ENCODE measurements at places on chromosomes 4 and X.

- DNase-seq = peak; percentile 65
Measured at GRCh38 chrX:68647156-68647957, at the start of gene STARD8. Gene STARD8 (plus strand): TSS chrX:68647666. CDS start chrX:68647883, 217 bp downstream.

DNA sequence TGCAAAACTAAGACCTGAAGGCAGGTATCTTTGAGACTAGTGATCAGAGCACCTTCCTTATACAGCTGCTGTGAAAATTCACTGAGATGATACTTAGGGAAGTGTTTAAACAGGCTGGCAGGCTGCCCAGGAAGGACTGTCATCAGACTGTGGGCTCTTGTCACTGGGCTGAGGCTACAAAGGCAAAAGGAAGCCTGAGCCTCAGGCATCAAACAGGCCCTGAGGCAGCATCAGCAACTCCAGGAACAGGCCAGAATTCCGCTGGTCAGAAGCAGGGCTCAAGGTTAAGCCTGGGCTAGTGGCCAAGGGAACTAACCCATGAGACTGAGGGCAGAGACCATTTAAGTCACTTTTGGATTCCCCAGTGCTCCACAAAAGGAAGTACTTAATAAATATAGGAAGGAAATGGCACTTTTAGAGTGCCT, 12.8 kb downstream of the PJA1 start:
- DNase-seq = no peak

DNA sequence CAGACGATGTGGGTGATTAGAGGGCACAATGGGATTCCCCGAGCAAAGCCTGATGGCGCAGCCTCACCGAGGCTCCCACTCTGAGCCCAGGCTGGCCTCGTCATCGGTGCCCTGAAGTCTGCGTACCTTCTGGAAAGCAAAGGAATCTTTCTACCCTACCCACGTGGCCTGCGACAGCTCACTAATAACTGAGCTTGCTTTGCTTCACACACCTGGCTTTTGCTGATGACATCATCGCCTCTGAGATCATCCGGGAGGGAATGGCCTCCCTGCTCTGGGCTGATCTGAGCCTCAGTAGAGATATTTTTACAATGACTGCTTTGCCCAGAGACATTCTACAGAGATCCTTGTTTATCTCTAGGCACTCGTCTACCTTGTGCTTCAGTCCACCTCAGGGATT, 45.4 kb upstream of the PDLIM3 start:
- no peak for DNase-seq

DNA sequence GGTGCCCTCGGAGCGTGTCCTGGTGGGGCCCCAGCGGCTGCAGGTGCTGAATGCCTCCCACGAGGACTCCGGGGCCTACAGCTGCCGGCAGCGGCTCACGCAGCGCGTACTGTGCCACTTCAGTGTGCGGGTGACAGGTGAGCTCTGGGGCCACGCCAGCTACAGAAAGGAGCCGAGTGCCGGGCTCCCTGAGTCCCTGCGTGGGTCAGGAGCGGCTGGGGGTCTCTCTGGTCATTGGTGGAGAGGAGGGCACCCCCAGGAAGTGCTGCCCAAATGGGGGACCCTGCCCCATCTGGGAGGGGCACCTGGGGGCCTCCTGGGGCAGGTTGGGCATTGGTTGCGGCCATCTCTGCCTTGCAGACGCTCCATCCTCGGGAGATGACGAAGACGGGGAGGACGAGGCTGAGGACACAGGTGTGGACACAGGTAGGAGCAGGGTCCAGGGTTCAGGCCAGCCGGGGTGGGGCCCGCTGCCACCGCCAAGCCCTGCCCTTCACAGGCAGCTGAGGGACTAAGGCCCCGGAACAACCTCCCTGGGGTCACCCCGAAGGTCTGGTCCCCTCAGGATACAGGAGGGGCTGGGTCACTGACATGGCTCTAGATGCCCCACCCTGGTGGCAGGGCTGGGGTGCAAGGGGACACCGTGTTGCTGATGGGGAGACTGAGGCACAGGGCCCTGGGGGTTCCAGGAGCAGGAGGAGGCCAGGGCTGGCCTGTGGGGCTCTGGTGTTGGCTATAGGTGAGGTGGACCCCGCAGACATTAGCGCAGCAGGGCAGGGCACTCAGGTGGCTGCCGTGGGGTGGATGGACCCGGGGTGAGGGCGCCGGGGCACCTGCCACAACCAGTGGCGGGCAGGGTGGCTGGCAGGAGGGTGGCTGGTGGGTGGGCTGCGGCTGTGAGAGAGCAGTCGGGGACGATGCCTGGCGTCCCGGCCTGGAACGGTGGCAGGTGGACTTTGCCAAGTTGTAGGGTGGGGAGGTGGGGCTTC, 6.6 kb downstream of the FGFR3 start:
- DNase-seq = no peak

- DNase-seq = no peak
Measured at GRCh38 chrX:9882669-9883446, 84.3 kb upstream of the CLDN34 start.

- DNase-seq = peak; percentile 62
Measured at GRCh38 chrX:25017667-25018247, 2.0 kb upstream of the ARX start.

GRCh38 chr4:159950707-159951106, 847.8 kb downstream of the RAPGEF2 start:
- no peak for DNase-seq

DNA sequence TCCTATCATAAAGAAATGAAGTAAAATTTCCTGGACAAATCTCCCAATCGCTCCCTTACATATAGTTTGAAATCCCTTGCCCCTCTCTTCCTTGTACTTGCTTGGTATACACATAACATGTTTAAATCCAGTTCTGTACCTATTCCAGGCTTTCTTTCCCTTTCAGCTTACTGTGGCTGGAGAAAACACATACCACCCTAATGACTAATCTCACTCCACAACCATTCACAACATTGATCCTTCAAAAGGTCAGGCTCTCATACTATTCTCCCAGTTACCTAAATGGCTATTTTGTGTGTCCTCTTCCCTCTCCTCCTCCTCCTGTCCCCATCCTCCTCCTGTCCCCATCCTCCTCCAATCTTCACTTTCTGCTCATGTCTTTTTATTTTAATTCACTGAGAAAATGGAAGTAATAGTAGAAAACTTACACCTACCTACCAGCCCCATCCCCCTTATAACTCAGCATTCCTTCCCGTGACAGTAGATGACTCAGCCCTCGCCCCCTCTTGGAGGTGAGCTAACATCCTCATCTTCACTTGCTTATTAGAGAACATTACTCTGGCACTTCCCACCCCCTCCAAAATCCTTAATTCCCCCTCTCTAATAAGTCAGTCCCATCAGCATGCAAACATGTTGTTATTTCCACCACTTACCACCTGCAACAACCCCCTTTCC, 77.5 kb downstream of the IL15 start:
- DNase-seq = peak; percentile 75

DNA sequence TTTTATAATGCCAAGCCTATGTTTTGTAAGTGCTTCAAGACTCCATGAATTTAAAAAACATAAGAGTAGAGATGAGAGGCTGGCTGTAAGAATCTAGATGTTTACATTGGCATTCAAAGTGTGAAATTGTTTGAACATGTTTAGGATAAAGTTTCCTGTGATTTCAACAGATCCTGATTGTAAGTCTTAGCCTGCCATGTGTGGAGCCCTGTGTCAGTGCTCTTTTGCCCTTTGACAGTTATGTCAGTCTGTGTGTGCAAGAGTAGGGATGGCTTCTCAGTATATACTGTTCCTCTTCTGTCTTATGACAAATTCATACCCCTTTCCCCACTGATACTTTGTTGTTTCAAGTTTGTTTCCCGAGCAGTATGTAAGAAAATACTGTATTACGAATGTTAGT, 68.2 kb downstream of the USP9X start:
- DNase-seq = no peak

- no peak for DNase-seq
Measured at GRCh38 chrX:151694661-151695582, at the start of gene PRRG3. Gene PRRG3 (plus strand): TSS chrX:151695458. CDS start chrX:151698815, 3,357 bp downstream.

DNA sequence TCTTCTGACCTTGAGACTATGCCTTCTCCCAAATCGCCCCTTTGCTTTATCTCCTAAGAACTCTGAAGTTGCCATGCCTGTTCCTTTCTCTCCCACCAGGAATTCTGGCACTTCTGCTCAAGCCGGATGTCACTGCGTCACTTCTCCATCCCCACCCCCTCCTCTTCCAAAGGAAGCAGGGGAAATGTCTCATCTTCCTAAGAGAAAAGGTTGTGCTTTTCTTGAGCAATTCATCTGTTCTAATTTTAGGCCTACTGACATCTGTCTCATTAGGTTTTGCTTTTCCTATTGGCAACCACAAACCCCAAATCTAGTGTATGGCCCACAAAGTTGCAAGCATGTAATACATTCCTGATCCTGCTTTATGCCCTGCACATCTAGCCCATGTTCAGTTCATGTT, 163.1 kb upstream of the PLAC1 start:
- DNase-seq = no peak

DNA sequence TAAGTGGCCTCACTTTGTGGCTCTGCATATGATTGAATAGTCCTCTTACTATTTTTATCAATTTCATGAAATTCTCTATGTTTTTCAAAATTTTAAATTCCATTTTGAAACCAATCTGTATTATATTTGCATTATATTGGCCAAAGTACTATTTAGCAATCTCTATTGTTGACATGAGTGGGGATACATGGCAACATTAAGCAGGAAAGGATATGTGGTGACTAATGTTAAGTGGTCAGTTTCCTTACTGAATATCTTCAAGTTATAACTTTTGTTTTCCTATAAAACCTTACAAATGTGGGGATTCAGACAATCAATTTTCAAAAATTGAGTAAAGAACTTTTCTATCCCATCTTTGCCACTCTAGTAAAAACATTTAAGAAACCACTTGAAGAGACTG, 10.2 kb downstream of the BBS7 start:
- no peak for DNase-seq

DNA sequence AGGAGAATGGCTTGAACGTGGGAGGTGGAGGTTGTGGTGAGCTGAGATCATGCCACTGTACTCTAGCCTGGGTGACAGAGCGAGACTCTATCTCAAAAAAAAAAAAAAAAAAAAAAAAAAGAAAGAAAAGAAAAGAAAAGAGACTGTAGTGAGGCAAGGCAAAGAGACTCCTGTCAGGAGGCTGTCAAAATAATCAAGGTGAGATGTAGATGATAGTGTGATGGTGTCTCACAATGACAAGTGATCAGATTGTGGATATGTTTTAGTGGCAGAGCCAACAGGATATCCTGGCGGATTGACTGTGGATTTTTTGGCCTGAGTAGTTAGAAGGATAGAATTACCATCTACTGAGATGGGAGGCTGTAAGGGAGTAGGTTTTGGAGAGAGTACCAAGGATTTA, 12.6 kb downstream of the TRPC5OS start:
- no peak for DNase-seq

DNA sequence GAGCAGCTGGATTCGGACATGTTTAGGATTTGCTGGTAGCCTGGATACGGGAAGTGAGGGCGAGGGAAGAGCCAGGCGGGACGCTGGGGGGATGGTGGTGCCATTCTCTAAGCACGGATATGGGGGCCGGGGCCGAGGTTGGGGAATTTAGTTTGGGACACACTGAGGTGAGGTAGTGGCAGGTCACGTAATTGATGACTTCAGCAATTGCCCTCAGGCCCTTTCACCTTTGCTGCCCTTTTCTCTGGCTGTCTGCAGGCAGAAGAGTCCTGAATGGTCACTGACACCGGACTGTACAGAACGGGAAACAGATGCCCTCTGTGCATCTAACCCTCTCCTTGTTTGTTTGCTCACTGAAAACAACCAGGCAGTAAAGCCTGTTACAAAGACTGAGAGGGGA, 16.9 kb upstream of the HMGB3 start:
- no peak for DNase-seq

DNA sequence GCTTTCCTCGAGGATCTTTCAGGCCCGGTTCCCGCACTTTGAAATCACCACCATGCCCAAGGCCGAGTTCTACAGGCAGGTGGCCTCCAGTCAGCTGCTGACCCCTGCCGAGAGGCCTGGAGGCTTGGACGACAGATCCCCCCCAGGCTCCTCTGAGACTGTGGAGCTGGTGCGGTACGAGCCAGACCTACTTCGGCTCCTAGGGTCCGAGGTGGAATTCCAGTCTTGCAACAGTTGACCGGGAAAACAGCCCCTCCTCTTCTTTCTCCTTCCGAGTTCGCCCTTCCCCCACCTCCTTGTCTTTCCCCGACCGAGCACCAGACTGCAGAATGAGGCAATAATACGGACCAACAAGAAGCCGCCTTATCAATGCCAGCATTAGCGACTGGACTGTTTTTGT, 54.4 kb downstream of the ELF4 start:
- no peak for DNase-seq

DNA sequence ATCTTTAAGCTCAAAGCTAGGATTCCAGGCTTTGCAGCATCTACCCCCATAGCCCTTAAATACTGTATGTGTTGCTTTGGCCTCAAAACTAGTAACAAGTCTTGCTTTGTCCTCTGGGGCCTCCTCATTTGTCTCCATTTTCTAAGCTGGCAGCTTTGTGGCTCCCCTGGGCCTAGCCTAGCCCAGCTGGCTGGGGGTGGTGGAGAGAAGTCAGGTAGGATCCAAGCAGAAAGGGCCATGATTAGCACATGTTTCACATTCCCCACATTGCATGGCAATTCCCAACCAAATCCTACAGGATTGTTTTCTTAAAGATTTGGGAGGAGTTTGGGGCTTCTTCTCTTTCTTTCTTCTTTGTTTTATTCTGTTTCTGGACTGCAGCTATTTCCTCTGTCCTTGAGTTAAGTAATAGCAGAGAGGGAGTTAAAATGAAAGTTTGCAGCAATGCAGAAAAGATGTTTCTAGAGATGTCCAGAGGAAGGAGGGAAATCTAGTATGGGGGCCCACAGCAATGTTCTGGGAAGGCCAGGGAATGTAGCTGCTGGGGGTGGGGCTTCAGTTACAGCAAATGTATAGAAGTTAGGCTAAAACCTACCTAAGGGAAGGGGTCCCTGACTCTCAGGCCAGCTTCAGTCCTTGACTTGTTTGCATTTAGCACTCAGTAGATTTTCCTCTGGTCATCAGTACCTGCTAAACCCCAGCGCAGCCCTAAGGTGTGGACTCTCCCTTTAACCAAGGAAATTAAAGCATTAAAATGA, 92.1 kb downstream of the SHROOM4 start:
- peak; percentile 29 for DNase-seq

- DNase-seq = peak; percentile 75
Measured at GRCh38 chr4:167622481-167623240, 388.4 kb upstream of the SPOCK3 start.

- no peak for DNase-seq
Measured at GRCh38 chr4:174317531-174317930, 33.8 kb downstream of the CEP44 start.

DNA sequence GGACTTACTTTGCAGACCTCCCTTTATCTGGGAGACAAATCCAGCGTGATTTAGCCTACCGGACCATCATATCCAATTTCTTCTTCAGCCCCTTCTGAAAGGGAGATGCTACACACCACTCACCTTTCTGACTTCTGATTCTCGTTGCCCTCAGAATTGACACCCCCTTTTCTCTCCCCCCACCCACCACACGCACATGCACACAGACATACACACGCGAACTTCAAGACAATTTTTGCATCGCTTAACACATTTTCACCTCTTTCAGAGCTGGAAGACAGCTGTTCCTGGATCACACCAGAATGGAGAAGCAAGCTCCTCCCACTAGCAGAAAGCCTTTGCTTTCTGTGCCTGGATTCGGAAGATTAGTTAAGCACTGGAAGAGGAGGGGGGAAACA, 1.0 kb upstream of the SNCA start:
- peak; percentile 16 for DNase-seq

- no peak for DNase-seq
Measured at GRCh38 chr4:148425327-148426110, 16.7 kb downstream of the NR3C2 start.
